ENCODE measurements at places on chromosomes 11 and 22.

DNA sequence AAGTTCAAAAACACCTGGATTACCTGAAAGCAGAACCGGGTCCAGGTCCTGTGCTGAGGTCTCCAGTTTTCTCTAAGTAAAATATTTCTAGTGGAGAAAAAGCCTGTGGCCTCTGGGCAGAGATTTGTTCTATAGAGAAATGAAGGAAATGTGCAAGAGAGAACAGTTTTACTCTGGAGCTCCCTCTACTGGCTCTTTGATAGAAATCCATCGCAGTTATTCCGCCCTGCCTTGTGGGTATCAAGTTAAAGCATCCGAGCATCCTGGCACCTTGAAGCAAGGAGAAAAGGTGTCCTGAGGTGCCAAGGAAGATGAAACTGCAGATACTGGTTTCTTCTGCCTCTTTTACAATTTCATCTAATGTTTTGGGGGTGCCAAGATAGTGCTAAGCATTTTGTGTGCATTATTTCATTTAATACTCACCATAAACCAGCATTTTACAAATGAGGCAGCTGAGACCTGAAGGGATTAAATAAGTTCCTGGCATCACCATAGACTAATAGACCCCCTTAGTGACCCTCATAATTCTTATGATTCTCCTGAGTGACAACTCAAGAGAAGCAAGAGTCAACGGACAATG is 113.1 kb upstream of the HSD17B12 start:
- DNase-seq: no peak

- DNase-seq: no peak
Measured at GRCh38 chr11:62726915-62727164, 417 bp downstream of the HNRNPUL2 start.

DNA sequence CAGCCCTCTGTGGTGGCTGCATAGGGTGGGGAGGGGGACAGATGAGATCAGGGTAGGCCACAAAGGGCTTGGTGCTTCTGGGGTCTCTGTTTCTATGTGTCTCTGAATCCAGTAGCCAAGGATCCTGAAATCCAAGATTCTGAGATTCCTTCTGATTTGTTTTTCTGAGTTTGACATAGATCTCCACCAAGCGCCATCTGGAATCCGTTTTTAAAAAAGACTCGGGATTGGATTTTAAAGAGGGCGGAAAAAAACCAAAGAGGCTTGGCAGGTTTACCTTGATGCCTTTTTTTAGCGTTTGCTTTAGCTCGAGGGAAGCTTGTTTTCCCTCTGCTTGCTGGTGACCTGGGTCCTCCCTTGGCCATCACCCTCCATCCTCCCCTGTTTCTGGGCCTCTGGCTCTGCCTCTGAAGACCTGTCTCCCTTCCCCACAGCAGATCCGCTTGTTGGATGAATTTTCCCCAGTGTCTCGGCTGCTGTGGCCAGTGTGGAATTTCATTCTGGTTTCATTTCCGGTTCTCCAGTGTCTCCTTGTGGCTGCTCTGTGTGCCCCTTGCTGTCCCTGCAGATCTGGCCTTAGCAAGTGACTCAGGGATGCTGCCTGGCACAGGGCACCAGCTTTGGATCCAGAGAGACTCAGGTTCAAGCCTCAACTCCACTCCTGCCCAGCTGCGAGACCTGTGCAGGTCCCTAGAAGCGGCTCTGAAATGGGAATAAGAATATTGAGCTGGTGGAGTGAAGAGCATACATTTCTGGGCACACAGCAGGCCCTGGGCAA is 15.1 kb downstream of the SYNGR1 start:
- DNase-seq: no peak

DNA sequence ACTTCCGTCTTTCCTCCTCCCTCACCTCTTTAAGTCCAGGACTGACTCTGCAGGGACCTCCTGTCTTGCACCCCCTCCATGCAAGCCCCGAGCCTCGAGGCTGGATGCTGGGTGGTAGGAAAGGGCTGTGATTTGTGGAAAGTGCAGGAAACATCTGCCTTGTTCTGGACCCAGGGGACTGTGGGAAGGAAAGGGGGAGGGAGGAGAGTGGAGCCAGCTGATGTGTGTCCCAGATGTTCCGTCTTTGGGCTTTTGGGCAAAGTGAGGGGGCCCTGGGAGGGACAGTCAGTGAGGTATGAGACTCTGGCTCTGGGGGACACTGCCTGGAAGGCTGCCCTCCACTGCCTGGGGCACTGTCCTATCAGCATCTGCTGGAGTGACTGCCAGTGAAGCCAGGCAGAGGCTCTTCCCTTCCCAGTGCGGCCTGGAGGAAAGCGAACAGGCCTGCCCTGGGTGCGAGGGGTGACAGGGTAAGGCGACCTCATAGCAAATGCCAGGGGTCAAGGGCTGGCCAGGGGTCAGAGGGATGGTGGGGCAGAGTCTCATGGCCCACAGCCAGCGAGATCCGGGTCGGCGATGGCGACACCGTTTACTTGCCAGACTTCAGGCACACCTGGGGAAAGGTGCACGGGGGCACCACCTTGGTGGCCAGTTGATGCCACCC is 1.7 kb downstream of the MRGPRD start:
- DNase-seq: no peak

DNA sequence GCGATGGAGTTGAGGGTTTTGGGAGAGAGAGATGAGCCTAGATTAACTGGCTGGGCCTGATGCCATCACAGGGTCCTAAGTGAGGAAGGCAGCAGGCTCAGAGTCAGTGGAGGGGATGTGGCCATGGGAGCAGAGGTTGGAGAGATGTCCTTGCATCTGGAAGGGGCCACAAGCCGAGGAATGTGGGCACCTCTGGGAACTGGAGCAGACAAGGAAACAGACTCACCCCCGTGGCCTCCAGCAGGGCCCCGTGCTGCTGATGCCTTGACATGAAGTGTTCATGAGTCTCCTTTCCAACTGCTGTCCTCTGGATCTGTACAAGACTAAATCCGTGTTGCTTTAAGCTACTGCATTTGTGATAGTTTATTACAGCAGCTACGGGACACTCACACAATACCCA is 49.2 kb downstream of the SHISAL1 start:
- no peak for DNase-seq

GRCh38 chr11:46827995-46828394 is 18.1 kb downstream of the CKAP5 start:
- no peak for DNase-seq

DNA sequence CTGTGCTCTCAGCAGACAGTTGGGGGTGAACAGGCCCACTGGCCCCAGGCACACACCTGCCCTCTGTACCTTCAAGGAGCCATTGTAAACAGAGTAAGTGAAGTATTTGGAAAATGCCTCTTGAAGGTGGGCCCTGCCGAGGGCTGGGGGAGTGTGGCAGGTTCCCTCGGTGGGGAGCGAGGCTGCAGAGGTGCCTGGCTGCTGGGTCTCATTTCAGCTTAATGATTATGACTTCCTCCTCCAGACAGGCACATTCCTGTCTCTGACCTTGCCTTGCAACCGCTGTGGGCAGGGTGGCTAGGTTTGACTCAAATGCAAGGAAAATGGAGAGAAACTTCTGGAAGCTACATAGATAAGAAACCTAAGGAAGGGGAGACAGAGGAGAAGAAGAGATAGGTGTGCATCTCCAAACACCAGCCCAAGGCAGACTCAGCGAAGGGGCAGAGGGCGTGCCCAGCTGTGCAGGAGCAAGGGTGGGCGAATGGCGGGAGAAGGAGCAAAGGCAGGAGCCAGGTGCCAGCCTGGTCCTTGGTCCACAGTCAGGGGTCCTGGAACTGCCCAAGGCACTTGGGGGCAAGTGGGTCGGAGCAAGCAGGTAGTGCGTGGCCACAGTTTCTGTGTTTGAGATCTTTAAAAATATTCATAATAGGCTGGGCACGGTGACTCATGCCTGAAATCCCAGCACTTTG is 14.0 kb downstream of the GRAMD4 start:
- no peak for DNase-seq

DNA sequence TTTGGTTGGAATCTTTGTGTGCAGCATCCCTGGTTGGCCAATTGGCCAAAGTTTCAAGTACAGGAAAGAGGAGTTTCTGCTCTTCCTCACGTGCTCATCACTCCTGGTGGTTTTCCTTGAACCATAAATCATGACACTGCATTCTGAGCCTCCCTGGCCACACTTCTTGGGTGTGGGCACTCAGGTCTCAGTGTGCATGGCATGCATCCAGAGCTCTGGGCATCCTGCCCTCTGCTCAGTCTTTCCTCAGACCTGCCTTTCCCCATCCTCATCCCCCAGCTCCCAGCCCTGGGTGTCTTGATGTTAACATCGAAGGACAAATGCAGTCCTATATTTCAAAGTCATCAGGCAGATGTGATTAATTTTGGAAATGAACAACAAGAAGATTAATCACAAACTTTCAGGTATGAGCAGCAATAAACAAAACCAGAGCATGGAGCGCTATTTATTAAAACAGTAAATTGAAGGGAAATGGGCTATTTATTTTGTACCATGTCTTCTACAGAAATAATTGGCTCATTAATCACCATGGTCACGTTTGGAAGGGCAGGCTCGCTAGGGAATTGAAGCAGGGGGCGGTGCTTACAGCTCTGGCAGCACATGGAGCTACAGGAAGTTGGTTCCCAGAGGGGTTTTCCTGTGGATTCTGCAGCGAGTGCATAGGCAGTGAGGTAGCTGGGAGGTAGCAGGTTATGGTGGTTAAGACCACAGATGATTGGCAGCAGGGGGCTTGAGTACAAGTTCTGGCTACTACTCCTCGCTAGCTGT is 89.6 kb downstream of the CSNK2A3 start:
- DNase-seq: no peak
